Calu3 (cell line): ENCODE measurements at places on chromosomes 6 and 20. TPM values are rescaled to one million over a fixed set of nuclear protein-coding genes. Genes with fewer than 3 reads are reported as not detected.
A peak's percentile ranks its signal among the peaks of the same experiment; 100 is the strongest.

DNA sequence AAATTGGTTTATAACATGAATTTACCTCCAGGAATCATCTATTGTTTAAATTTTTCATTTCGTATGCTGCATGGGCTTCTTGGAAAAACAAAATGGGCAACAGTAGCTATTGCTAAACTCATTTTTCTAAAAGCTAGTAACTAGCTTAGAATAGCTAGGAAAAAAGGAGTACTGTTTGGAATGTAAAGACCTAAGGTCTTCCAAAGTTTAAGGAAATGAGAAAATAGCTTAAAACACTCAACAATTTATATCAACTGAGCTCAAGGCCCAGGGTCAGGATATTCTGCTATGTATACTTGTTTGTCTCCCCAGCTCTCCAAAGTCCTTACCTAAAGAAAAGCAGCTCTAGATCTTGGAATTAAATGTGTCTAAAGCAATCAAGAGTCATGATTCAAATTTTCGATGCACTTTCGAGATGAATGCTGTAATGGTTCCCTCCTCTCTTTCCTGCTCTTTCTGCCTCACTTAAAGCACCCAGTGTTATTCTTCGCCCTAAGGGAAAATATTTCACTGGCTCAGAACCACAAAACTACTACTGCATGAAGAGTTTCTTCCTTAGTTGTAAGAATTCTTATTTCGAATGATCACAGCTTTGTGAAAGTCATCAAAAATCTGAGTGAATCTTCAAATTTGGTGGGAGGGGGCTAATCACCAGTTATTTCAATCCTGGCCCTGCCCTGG lies 41.6 kb downstream of the LYRM4 start:
- no peaks in the 10 kb centered on the region for H3K4me1 ChIP-seq
- H3K27ac ChIP-seq, result no peak overlapping the region
- no peaks in the 10 kb centered on the region for H3K36me3 ChIP-seq
- H3K4me3 ChIP-seq, result no peak overlapping the region
- H3K27me3 ChIP-seq, result no peaks in the 10 kb centered on the region
- no peak for DNase-seq

- H3K27me3 ChIP-seq, result no peaks in the 10 kb centered on the region
- H3K4me3 ChIP-seq, result no peak overlapping the region
- peak; percentile 43 for DNase-seq
- peaks cover 83% of the 10 kb centered on the region for H3K36me3 ChIP-seq
These were observed 4.8 kb upstream of the PMEPA1 start for GRCh38 chr20:57714409-57715267.

- H3K36me3 ChIP-seq, result peaks cover 16% of the 10 kb centered on the region
- H3K27ac ChIP-seq, result no peak overlapping the region
- H3K27me3 ChIP-seq, result no peaks in the 10 kb centered on the region
- H3K4me3 ChIP-seq, result no peak overlapping the region
- H3K4me1 ChIP-seq, result no peaks in the 10 kb centered on the region
These were observed 3.9 kb upstream of the LTV1 start for GRCh38 chr6:143839196-143839595.

- H3K4me1 ChIP-seq, result peaks cover 49% of the 10 kb centered on the region
- no peaks in the 10 kb centered on the region for H3K27me3 ChIP-seq
- H3K36me3 ChIP-seq, result peaks cover 4% of the 10 kb centered on the region
- peak overlapping the region; percentile 4 for H3K27ac ChIP-seq
- no peak overlapping the region for H3K4me3 ChIP-seq
These were observed 175.9 kb downstream of the SOX4 start for GRCh38 chr6:21769405-21769861.

GRCh38 chr6:114541794-114542193 lies 199.0 kb upstream of the HS3ST5 start:
- no peak overlapping the region for H3K27ac ChIP-seq
- no peaks in the 10 kb centered on the region for H3K27me3 ChIP-seq
- H3K4me3 ChIP-seq, result no peak overlapping the region
- H3K4me1 ChIP-seq, result peaks cover 9% of the 10 kb centered on the region
- no peaks in the 10 kb centered on the region for H3K36me3 ChIP-seq

GRCh38 chr20:531608-532007 lies 12.0 kb downstream of the CSNK2A1 start:
- H3K27me3 ChIP-seq, result no peaks in the 10 kb centered on the region
- H3K27ac ChIP-seq, result no peak overlapping the region
- peaks cover 29% of the 10 kb centered on the region for H3K4me1 ChIP-seq
- H3K4me3 ChIP-seq, result no peak overlapping the region

- H3K4me3 ChIP-seq, result no peak overlapping the region
- H3K27ac ChIP-seq, result no peak overlapping the region
- H3K4me1 ChIP-seq, result peaks cover 29% of the 10 kb centered on the region
- no peaks in the 10 kb centered on the region for H3K36me3 ChIP-seq
These were observed 86.6 kb downstream of the CD40 start for GRCh38 chr20:46204594-46205186.

GRCh38 chr20:17437251-17437650 lies 93.9 kb downstream of the BFSP1 start:
- no peaks in the 10 kb centered on the region for H3K36me3 ChIP-seq
- no peak overlapping the region for H3K4me3 ChIP-seq
- DNase-seq, result no peak
- no peak overlapping the region for H3K27ac ChIP-seq
- no peaks in the 10 kb centered on the region for H3K4me1 ChIP-seq
- peaks cover 45% of the 10 kb centered on the region for H3K27me3 ChIP-seq

GRCh38 chr20:24966317-24967012 lies 17.4 kb downstream of the CST7 start:
- H3K27ac ChIP-seq, result no peak overlapping the region
- peaks cover 4% of the 10 kb centered on the region for H3K36me3 ChIP-seq
- H3K4me1 ChIP-seq, result no peaks in the 10 kb centered on the region
- no peak overlapping the region for H3K4me3 ChIP-seq
- H3K27me3 ChIP-seq, result no peaks in the 10 kb centered on the region

DNA sequence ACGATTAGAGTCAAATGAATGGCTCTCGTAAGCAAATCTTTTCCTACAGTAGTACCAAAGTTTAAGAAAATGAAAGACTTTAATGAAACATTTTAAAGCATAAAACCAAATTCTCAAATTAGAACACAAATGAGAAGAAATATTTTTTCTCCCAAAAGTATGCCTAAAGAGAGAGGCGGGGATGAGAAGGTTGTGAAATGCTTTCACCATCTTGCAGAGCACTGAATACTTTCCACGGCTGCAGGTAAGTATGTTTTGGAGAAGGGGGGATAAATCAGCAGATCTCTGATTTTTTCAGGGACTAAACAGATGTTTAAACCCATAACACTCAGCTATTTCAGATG lies 277.1 kb downstream of the ADGB start:
- peaks cover 29% of the 10 kb centered on the region for H3K4me1 ChIP-seq
- H3K27me3 ChIP-seq, result no peaks in the 10 kb centered on the region
- H3K4me3 ChIP-seq, result no peak overlapping the region
- DNase-seq, result no peak
- H3K36me3 ChIP-seq, result no peaks in the 10 kb centered on the region
- no peak overlapping the region for H3K27ac ChIP-seq

- no peak overlapping the region for H3K27ac ChIP-seq
- no peak overlapping the region for H3K4me3 ChIP-seq
- no peaks in the 10 kb centered on the region for H3K4me1 ChIP-seq
- H3K36me3 ChIP-seq, result peaks cover 3% of the 10 kb centered on the region
These were observed 291.8 kb downstream of the BMP7 start for GRCh38 chr20:56974499-56975250.

DNA sequence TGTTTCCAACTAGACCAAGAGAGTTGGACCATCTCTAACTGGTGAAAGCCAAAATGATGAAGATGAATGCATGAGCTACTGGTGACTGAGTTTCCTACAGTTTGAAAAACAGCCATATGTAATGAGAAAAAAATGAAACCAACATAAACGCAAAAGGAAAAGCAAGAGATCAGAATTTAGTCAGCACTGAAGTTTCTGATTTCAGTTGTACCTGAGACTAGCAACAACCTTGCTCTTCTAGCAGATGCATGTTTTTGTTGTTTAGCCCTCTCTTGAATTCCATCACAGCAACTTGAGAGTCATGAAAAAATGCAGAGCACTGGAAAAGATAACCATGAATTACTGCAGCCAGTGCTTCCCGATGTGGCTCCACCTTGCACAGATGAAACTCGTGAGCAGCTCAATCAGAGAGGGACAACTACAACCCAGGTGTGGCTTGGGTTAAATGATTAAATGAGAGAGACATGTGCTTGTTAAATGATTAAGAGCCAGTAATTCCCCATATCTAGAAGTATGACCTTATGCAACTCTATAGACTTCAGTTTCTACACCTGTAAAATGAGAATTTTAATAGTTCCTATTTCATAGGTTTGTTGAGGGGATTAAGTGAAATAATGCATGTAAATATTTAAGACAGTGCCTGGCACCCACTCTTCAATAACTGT lies 104.8 kb downstream of the ELOVL4 start:
- no peak overlapping the region for H3K4me3 ChIP-seq
- no peak for DNase-seq
- H3K36me3 ChIP-seq, result no peaks in the 10 kb centered on the region
- H3K4me1 ChIP-seq, result no peaks in the 10 kb centered on the region
- H3K27ac ChIP-seq, result no peak overlapping the region

- H3K4me1 ChIP-seq, result peaks cover 14% of the 10 kb centered on the region
- no peak overlapping the region for H3K4me3 ChIP-seq
- DNase-seq, result no peak
- H3K36me3 ChIP-seq, result peaks cover 5% of the 10 kb centered on the region
These were observed 466 bp upstream of the PSMB1 start for GRCh38 chr6:170553534-170554012.

DNA sequence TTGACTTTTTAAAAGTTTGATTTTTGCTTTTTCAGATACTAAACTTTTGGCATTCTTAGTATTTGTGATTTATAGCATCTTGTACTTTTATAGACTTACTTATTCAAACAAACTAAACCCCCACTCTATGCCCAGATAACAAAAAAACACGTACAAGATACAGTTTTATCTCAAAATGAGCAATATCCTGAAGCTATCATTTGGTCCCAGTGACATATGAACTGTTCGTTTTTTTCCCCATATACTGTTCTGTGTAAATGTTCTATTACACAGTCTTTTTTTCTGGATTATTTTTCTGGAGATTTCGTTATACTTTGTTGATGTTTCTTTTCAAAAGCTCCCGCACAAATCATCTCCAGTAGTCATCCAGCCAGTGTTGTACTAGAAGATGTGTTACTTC lies 27.3 kb upstream of the SERINC3 start:
- H3K27me3 ChIP-seq, result peaks cover 42% of the 10 kb centered on the region
- no peak overlapping the region for H3K27ac ChIP-seq
- H3K4me3 ChIP-seq, result no peak overlapping the region
- no peaks in the 10 kb centered on the region for H3K36me3 ChIP-seq
- DNase-seq, result no peak

DNA sequence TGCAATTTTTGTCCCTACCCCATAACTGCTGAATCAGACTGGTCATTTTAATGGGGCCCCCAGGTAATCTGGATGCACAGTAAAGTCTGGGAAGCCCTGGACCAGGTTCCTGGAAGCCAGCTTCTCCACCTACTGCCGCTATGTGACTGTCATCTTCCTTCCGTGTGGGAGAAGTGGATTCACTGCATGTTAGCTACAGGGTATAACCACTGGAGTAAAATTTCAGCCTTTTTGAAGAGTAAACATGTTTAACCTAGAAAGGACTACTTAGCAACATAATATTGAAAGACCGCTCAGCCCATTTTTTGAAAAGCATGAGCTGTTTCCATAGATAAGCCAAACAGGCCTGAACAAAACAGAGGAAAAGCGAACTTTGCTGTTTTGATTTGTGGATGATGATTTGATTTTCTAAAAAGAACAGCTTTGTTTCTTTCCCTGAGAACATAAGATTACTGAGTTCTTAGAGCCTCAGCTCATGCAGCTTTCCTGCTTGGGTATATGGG lies 208.1 kb downstream of the PLCB4 start:
- H3K4me3 ChIP-seq, result no peak overlapping the region
- H3K27ac ChIP-seq, result no peak overlapping the region
- no peaks in the 10 kb centered on the region for H3K27me3 ChIP-seq
- H3K4me1 ChIP-seq, result no peaks in the 10 kb centered on the region
- no peak for DNase-seq
- H3K36me3 ChIP-seq, result peaks cover 4% of the 10 kb centered on the region

GRCh38 chr6:5121479-5121878 lies 36.3 kb downstream of the PPP1R3G start:
- H3K27me3 ChIP-seq, result no peaks in the 10 kb centered on the region
- H3K4me3 ChIP-seq, result no peak overlapping the region

DNA sequence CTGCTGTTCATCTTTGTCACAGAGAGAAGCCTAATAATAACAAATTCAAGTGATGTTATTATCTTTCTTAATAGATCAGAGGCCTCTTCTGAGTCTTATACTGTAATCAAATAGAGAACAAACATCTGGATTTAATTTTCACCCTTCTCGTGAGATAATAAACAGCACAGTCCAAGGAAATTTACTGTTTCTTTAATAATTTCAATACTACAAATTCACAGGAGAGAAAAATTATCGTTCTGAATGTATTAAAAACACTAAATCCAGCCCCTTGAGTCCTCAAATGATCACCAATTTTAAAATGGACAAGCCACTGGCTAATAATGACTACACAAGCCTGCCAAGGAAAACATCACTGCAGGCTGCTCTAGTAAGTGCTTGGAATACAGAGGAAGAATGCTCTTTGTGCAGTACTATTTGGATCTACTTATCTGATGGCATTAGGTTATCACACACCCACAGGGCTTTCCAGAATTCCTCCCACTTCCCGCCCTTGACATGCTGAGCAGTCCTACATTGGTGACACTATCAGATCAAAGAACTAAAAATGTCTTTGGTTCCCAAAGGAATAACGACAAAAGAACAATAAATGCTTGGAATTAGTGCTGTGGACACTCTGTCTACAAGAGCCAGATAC lies 38.1 kb downstream of the SYNE1 start:
- peaks cover 6% of the 10 kb centered on the region for H3K36me3 ChIP-seq
- no peak overlapping the region for H3K4me3 ChIP-seq
- no peak for DNase-seq

DNA sequence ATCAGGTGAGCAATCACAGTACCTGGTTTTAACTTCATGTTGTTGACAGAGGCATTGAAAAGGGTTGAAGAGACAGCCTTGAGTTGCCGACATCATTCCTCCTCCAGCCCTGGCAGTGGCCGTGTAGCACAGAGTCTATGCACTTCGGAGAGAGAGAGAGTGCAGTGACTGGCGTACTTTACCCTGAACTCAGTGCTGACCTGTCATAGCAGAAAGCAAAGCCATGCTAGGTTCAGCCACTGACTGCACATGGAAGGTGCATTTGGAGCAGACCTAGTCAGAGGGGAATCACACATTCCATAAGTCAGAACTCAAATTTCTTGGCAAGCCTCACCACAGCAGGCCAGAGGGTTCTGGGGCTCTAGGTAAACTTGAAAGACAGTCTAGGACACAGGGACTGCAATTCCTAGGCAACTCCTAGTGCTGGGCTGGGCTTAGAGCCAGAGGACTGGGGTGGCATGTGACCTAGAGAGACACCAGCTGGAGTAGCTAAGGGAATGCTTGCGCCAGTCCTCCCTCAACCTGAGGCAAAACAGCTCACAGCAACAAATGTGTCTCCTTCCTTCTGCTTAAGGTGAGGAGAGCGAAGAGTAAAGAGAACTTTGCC lies 69.1 kb downstream of the ELOVL4 start:
- no peak overlapping the region for H3K4me3 ChIP-seq
- DNase-seq, result no peak
- no peak overlapping the region for H3K27ac ChIP-seq
- H3K4me1 ChIP-seq, result peaks cover 7% of the 10 kb centered on the region
- no peaks in the 10 kb centered on the region for H3K36me3 ChIP-seq

The SLC22A2 gene
- total RNA-seq, result not detected in 2 replicates

The RFX6 gene
- not detected in 2 replicates for total RNA-seq

The HUS1B gene
- total RNA-seq, result 0.61 and 0.71 TPM in 2 replicates

The CCR6 gene
- total RNA-seq, result not detected in 2 replicates

The ZSWIM3 gene
- total RNA-seq, result 5.2 and 6.1 TPM in 2 replicates

The GTSF1L gene
- total RNA-seq, result not detected in 2 replicates
